ENCODE measurements at places on chromosomes 7 and 10. TPM values are rescaled to one million over a fixed set of nuclear protein-coding genes. Genes with fewer than 3 reads are reported as not detected.

- no peak for DNase-seq
These were observed 4.7 kb downstream of the PPA1 start for GRCh38 chr10:70228491-70228890.

DNA sequence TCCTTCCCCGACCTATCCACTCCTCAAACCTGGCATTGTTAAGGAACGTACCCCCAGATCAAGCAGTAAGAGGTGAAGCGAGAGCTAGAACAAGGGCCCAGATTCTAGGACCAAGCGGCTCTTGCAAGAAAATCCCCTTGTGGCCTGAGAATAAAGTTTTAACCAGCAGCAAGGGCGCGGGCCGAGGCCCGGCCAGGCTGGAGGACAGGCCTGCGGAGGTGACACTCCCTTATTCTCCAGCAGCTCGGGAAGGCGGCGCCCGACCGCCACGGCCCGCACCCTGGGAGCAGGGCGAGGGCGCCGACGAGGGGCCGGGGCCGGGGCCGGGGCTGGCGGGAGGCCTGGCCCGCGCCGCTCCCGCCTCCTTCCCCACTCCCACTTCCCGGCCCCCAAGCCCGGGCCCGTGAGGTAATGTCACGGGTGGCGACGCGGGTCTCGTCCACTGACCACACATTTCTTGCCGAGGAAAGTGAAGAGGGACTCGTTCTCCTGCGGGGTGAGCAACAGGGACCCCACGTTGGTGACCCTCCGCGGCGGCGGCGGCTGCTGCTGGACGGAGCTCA is 551 bp downstream of the WASL start:
- DNase-seq: peak; percentile 28

GRCh38 chr7:22731766-22732165 is 4.8 kb downstream of the IL6 start:
- DNase-seq: peak; percentile 49

Gene ZNF804B
- total RNA-seq: not detected

- no peak for DNase-seq
These were observed 7.9 kb upstream of the EN2 start for GRCh38 chr7:155449869-155450557.

Gene ZNF316
- total RNA-seq: 9.9 TPM
